ENCODE measurements at places on chromosomes 4 and X.

DNA sequence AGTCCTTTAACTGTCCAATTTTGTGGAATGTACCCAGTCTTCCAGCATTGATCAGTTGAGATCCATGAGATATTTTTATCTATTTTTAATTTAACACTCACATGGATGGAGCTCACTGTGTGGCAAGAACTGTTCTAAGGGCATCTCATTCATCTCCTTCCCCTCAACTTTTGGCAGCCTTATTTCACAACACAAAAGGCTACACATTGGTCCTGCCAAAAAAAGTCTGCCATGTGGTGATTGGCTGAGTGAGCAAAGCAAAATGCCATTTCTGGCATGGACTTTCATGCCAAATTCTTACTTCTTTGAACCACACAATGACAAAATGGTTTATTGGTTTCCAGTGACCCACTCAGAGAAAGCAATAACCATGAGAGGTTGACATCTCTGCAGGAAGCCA lies 171.6 kb upstream of the MAP3K15 start:
- no peak for DNase-seq

GRCh38 chrX:2903366-2903765 lies 25.8 kb downstream of the ARSD start:
- DNase-seq: no peak

DNA sequence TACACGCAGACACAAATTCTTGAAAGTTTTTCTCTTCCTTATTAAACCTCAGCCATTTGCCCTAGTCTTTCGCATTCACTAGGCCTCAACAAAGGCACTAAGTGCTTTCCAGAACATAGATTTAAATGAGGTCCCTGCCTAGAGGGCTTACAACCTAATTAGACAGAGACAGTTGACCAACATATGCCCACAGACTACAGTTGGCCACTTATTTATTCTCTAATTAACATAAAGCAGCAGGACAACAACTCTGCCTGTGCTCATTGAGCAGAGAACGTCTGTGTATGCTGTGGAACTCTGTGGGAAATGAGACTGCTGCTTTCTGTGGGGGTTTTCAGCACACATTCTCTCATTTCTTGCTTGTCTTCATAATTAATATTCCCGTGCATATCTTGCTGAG lies 303.0 kb upstream of the TACR3 start:
- DNase-seq: no peak

GRCh38 chr4:73732759-73733431 lies 7.5 kb upstream of the CXCL8 start:
- no peak for DNase-seq

- DNase-seq: no peak
Observed at GRCh38 chrX:4661771-4662170, 948.3 kb upstream of the PRKX start.

DNA sequence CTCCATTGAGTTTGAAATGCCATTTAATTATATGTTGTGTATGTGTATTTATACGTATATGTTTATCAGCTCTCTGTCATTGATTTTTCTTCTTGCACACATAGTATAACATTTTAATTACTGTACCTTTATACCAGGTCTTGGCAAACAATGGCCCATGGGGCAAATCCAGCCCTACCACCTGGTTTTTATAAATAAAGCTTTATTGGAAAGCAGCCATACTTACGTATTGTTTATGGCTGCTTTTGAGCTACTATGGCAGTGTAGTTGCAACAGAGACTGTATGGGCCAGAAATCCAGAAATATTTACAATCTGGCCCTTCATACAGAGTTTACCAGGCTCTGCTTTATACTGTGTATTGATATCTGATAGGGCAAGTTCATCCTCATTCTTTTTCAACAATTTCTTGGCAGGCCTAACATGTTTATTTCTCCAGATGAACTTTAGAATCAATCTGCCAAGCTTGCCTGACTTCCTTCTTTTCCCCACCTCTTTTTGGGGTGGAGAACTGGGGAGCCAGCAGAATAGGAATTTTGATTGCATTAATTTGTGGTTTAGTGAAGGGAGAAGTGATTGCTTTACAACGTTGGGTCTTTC lies 15.8 kb downstream of the DCUN1D4 start:
- DNase-seq: no peak

- DNase-seq: no peak
Observed at GRCh38 chrX:101655534-101655933, 4.1 kb downstream of the ARMCX2 start.

DNA sequence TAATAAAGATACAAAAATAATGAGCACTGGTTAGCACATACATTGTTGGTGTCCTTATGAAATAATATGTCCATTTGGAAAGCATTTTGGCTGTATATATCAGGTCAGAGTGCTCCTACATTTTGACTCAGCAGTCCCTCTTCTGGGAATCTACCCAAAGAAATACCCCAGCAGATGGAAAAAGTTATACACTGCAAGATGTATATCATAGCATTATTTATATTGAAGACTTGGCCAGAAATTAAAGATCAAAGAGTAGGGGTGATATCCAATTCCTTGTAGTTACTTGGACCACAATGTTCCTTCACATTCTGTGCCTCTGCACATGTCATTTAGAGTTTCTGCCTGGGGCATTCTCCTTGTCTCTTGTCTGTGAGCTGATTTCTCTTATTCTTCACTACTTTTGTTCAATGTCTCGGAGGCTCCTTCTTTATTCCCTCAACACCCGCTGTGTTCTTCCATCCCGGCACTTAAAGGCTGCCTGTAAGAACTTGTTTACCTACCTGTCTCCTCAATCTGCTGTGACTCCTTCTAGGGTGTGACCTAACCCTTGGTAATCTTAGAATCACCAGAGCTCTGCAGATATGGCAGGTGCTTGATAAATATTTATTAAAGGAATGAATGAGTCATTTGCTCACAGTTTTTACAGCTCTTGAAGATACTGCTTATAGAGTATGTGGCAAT lies 3.1 kb upstream of the TSPAN5 start:
- DNase-seq: no peak

DNA sequence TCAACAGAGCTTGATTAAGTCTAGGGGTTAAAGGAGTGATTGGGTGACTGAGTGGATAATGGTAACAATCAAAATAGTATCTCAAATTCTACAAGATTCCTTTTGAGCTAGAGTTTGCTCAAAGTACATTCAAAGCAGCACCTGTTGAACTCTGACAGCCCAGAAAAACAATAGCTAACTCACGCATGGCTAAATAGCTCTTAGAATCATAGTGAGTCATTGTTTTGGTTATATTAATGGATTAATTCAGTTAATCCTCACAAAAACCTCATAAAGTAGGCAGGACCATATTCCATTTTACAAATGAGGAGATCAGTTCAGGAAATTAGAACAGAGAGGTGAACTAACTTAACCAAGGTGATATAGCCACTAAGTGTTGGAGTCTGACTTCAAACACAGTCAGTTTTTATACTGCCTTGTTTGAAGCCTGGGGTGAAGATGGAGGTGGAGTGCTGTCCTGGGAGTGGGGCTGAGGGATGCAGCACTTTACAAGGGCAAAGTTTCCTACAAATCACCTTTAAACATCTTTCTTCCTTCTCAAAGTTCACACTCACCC lies 35.9 kb upstream of the PPM1K start:
- DNase-seq: no peak

GRCh38 chrX:48569958-48570357 lies 4.3 kb upstream of the RBM3 start:
- DNase-seq: no peak

- DNase-seq: no peak
Observed at GRCh38 chrX:18031726-18032375, 170.8 kb upstream of the RAI2 start.

DNA sequence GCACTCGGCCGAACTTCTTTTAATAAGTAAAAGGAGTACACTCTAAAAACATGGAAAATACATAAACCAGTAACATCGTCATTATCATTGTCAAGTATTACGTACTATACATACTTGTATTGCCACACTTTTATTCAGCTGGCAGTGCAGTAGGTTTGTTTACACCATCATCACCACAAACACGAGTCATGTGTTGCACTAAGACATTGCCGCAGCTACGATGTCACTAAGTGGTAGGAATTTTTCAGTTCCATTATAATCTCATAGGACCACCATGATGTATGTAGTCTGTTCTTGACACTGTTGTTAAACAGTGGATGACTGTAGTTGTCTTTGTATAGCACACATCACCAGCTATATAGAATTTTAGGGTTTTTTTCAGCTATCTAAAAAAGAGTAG lies 48.0 kb upstream of the TMEM131L start:
- no peak for DNase-seq

DNA sequence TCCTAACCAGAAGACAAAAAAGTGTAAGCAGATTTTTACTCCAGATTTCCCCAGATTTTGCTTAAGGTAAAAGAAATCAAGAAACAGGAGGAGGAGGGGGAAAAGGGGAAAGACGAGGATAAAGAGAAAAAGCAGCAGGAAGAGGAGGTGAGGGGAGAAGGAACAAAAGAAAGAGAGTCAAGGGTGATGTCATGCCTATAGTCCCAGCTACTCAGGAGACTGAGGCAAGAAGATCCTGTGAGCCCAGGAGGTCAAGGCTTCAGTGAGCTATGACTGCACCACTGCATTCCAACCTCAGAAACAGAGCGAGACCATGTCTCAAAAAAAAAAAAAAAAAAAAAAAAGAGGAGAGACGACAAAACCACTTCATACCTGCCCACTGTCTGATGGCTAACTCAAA lies 12.0 kb upstream of the PKD2 start:
- no peak for DNase-seq

DNA sequence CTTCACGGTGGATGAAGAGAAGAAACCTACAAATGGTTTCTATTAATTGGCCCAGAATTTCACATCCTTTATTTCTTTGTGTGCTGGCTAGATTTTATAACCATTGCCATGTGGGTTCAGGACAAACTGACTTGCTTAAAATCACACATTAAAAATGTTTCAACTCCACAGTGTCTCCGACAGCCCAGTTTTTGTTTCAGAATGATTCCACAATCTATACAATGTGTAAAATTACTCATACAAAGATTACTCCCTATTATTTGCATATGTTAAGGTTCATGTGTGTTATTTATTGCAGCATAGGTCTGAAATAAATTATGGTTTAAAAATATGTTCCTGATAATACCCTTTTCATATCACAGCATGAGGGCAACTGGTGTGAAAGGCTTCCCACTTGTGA lies 20.6 kb downstream of the DCHS2 start:
- no peak for DNase-seq

DNA sequence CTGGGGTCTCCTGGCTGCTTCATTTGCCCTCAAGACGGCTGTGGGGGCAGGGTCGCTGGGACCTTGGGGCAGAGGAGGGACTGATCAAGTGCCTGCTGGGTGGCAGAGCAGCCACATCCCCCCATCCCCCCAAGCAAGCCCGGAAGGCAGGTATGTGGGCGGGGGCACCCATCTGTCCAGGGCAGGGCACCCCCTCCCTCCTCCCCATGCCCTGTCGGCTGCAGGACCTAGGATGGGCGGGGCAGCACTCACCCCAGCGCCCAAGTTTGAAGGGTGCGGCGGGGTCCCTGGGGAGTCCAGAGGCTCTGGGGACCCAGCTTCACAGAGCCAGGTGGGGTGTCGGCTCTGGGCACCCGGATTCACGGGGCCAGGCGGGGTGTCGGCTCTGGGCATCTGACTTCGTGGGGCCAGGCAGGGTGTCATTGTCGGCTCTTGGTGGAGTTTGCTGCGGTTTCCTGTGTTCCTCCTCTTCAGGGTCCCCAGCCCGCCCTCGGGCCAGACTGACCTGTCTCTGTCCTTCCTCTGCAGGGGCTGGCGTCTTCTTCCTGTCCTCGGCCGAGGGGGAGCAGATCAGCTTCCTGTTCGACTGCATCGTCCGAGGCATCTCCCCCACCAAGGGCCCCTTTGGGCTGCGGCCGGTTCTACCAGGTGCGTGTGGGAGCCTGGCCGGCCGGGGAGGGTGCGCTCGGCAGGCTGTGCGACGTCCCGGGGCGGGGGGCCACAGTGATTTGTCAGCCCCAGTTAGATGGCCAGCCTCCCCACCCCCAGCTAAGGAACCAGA lies 22.1 kb downstream of the DOK7 start:
- DNase-seq: no peak

GRCh38 chr4:41632481-41633073 lies 94.6 kb downstream of the LIMCH1 start:
- DNase-seq: no peak

DNA sequence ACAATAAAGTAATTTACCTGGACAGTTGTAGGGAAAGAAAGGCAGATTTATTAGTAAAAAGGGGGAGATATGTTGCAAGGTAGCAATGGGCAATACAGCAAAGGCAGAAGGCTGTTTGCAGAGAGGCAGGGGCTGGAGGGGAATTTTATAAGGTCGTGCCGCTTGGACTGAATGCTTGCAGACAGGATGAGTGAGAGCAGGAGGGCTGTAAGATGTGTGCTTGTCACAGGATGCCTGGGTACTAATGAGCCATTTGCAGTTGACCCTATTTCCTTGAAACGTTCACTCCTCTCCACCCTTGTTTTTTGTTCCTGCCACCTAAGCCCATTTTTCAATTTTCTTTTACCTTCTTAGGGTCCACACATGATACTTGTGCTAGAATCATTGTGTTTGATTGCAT lies 214.7 kb downstream of the TRAM1L1 start:
- no peak for DNase-seq

DNA sequence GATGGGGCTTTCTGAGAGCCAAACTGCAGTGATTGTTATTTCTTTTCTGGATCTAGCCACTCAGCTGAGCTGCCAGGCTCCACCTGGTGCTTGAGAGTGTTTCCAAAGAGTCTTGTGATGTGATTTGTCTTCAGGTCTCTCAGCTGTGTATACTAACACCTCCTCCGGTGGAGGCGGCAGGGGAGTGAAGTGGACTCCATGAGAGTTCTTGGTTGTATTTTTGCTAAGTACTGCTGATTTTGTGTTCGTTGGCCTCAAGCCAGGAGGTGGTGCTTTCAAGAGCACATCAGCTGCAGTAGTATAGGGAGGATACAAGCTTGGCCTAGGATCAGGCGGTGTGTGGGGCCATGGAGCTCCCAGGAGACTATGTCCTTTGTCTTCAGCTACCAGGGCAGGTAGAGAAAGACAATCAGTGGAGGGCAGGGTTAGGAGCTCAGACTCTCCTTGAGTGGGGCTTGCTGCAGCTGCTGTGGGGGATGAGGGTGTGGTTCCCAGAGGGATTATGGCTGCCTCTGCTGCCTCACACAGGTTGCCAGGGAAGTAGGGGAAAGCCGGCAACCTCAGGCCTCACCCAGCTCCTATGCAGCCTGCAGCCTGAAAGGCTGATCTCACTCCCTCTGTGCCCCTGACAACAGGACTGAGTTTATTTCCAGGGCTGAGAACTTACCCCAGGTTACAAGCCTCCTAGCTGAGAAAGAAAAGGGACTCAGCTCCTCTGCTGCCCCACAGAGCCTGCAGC lies 62.4 kb downstream of the NPFFR2 start:
- no peak for DNase-seq

DNA sequence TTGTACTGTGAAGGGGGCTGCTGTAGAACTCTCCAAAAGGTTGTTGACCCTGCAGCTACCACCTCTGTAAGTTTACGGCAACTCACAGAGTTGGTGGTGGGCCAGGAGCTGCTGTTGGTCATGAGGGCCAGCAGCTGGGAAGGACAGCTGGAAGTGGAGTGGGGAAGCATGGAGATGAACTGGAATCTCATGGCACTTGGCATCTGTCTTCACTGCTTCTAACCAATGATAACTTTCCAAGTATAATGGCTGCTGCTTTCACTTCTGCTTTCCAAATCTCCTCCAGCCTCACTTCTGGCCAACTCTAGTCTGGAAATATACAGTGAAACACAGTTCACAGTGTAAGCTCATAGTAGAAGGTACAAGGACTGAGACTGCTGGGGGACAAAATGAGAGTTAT lies 126.5 kb upstream of the INTU start:
- DNase-seq: no peak

- peak; percentile 57 for DNase-seq
Observed at GRCh38 chr4:109803924-109804571, 2.2 kb upstream of the CFI start.
